Femur (tissue), 1 donor: ENCODE measurements at places on chromosomes 6 and 20.

DNA sequence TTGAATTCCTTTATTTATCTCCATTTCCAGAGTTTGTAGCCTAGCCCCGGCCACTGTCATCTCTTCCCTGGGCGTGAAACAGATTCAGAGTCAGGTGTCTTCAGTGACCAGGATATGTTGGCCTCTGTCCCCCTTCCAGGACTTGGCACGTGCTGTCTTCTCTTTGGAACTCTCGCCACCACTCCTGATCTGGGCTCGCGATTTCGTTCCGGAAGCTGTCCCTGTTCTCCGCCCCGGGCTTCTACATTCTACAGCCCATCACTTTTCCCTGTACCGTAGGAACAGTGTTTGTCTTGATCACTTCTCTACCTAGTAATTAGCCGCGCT, 739 bp downstream of the GSS start:
- DNase-seq: no peak

DNA sequence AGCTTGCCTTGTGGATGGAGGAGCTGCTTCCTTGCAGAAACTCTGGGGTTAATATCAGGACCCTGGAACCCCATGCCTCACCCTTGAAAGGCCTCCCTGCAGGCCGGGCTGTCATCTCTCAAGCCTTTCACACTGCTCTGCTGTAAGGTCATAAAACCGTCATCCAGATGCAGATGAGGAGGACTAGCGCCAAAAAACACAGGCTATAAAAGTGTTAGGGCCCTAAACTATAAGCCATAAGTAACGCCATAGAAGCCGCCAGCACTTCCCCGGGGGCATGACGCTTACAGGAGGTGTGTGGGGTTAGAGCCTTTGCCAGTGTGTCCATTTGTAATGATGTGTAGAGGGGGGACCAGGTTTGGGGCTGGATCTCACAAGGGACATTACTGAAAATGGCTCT, 47.6 kb downstream of the CDH4 start:
- DNase-seq: peak; percentile 55

- no peak for DNase-seq
Observed at GRCh38 chr20:25510202-25510601, 75.1 kb downstream of the NINL start.

DNA sequence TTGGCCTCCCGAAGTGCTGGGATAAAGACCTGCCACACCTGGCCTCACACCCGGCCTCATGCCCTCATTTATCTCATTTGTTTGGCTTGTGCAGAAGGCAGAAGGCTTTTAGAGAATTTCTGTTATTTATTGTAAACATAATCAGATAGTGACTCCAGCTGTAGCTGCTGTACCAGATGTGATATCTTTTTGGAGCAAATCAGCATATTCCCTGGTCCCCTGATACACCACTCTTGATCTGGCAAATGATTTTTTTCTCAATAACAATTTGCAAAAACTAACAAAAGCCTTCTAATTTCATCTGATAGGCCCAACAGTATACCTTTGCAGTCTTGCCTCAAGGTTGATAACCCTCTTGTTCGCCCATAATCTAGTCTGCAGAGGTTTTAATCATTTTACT, 26.5 kb upstream of the TULP1 start:
- DNase-seq: no peak

- no peak for DNase-seq
Observed at GRCh38 chr6:167781066-167781767, 45.5 kb upstream of the AFDN start.
